NCI-H1417 treated with DMSO at 0.1 percent for 48 hours (cell line): ENCODE measurements at places on chromosomes 7 and 10.

GRCh38 chr10:5587151-5588079, 62.7 kb downstream of the CALML3 start:
- no peak for DNase-seq

GRCh38 chr10:123451618-123452245, 214.4 kb upstream of the GPR26 start:
- DNase-seq: no peak

DNA sequence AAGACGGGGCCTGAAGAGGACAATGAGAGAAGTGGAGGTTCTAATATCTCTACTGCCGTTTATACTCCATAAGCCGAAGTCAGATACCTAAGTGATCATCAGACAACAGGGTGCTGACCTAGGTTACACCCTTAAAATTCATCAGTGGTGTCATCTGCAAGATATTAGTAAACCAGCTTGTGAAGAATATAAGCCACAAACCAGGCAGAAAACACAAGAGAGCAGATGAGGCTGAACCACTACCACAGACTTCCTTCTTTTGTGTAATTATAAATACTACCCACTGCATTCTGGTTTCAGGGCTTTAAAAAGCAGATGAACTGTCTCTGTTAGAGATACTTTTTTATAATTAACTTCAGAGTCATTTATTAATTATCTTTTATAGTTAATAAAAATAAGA, 69.0 kb upstream of the LRRC17 start:
- no peak for DNase-seq

- DNase-seq: no peak
These were observed 56.2 kb downstream of the TACC2 start for GRCh38 chr10:122045212-122045611.

DNA sequence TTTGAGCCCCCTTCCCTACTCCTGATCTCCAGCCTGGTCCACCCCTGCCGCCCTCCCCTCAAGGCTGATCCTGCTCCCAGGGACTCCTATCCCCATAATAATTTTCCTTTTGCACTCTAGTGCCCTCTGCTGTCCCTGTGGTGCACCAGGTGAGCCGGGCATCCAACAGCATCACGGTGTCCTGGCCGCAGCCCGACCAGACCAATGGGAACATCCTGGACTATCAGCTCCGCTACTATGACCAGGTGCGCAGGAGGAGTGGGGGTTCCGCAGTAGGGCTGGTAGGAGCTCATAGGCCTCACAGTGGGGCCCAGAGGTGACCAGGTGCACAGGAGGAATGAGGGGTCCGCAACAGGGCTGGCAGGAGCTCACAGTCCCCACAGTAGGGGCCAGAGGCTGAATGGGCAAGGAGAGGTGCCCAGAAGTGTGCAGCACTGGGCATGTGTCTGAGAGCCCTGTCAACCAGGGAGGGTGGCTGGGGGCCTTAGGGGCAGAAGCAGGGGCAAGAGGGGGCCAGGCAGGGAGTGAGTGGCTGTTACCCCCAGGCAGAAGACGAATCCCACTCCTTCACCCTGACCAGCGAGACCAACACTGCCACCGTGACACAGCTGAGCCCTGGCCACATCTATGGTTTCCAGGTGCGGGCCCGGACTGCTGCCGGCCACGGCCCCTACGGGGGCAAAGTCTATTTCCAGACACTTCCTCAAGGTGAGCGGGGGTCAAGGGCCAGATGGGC, 11.7 kb downstream of the EPHB6 start:
- DNase-seq: no peak

DNA sequence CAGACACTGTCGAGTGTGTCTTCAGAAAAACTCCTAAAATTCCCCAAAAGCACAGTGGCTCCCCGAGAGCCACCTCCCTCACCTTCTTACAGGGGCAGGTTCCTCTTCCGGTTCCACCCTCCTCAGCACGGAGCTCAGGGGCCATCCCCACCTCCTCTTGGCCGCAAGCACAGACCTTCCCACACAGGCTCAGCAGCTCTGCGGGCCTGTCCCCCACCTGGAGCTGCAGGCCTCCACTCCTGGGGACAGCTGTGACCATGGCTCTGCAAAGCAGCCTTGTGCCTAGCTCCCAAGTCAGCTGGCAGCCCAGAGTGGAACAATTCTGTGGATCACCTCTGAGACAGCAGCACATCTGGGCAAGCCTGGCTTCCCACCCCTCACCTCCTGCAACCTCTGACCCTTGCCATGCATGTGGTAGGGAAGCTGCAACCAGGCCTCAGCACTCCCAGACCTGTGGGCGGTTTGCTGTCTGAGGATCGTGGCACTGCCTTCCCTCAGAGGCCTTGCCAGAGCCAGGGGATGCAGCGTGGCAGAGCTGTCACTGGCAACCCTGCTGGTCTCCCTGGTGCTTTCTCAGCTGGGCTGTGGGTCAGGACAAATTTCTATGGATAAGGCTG, 79.7 kb downstream of the ALOX5 start:
- DNase-seq: no peak
